Left forelimb (tissue), 1 donor: ENCODE measurements at places on chromosomes 7 and 10.

DNA sequence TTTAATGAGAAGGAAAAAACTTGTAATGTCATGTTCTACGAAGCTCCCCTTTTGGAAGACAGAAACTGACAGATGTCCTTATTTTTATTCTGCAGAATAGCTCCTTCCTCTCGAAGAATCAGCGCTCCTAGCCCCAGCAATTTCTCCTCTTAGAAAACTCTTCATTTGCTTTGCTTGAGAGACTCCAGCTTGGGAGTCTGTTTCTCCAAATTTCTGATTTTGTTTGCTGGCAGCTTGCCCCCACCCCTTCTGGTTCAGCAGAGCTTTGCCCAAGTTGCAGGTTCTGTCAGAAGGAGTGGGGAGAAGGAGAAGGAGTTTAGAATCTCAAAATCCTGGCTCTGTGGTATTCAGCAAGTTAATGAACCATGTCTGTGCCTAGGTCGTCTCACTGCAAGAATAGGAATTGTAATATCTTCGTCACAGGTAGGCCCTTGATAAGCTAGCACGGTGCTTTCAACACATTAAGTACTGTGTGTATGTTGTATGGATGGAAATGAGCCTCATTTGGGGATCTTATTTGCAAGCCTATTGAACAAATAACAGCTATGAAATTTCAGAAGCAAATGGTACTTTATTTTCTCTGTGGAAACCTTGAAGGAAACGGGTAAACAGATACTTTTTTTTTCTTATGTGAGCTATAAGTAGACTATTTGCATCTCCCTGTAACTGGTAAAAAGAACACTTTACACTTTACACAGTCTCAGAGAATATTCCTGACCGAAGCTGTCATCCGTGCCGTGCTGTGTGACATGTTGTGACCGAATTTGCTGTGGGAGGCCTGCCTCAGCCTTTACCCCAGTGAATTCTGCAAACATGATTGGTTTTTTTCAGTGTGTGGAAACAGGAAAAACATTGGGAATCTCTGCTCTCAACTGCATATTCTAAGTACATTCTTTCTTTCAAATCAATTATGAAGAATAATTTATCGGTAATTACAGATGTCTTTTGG, 290.9 kb downstream of the CAMK1D start:
- no peak for DNase-seq

GRCh38 chr10:5720182-5720581, 35.5 kb downstream of the TASOR2 start:
- no peak for DNase-seq

DNA sequence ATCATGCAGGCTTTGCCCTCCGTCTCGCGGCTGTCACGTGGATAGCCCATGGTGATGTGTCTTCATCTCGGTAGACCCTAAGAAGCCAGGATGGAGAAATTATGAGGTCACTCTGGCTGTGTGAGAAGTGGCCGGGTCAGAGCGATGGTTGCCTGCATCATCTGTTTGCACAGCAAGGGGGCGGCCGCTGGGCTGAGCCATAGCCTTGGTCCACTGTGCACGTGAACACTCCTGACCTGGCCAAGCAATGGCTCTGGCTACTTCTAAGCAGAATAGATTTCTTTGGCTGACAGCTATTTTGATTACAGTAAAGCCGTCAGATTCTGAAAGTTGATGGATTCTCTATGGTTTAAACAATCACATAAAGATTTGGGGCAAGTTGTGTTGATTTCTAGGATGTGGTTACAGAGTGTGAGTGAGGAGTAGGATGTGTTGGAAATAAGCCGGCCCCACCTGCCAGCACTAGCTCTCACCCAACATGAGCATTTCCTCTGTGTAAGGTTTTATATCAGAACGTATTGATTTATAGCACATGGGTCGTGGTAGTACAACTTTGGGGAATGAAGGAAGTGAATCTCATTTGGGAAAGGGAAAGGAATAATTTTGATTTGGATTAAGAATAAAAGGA, 214.4 kb upstream of the GPR26 start:
- DNase-seq, result no peak

DNA sequence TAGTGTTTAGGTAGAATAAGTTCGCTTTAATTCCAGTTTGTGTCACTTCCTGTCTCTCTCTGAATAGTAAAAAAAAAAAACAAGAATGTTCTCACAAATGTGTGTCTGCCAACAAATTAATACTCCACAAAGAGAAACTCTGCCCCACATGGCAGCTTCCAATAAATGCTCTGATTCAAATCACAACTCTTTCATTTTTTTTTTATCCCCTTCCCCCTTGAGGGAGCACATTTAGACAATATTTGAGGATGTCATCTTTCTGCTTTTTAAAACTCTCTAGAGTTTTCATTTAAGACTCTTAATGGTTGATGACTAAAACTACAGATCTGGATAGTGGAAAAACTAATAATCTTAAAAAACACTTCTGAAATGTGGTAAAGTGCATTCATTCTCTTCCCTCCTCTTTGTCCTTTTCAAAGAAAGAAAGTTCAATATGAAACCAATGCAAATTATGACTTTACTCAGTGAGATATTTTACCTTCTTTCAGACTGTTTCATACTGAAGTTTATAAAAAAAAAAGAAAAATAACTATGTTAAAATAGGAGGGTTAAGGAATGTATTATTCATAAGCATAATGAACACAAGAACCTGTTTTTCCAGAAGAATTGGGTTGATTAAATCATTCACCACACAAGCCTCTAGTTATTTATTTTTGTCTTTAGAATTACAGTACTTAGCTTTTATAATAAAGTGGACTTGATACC, 42.3 kb downstream of the ARID5B start:
- no peak for DNase-seq

DNA sequence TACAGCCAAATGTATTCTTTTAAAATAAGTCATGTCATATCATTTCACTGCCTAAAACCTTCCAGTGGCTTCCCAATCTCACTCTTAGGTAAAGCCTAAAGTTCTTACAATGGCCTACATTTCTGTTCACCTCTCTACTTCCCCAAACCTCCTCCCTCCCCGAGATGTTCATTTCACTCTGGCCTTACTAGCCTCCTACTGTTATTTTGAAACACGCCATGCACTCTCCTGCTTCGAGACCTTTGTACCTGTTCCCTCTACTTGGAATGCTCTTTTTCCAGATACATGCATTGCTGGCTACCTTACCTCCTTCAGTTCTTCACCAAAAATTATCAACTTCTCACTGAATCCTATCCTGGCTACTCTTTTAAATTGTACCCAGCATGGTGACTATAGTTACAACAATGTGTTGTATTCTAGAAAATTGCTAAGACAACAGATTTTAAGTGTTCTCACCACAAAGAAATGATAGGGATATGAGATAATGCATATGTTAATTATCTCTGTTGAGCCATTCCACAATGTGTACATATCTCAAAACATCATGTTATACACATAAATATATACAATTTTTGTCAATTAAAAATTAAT, 50.6 kb upstream of the STRIP2 start:
- no peak for DNase-seq

- DNase-seq, result no peak
Measured at GRCh38 chr10:71735709-71736569, 16.4 kb upstream of the C10orf105 start.

- no peak for DNase-seq
Measured at GRCh38 chr10:118407777-118408176, 65.7 kb upstream of the FAM204A start.

DNA sequence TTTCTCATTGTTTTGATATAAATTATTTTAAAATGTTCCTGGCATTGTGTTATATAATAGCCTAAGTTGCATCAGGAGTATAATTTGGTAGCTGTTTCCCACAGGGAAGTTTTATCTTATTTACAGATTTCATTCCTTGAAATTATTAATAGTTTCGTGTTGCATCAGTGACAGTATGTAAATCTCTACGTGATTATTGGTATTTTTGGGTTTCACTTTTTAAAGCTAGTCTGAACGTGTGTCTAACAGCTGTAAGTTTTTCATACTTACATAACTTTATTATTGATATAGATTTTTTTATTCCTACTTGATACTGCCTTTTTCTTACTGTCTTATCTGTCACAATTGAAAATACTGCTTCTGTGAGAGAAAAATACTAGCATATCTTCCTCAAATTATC, 167.9 kb downstream of the PHF14 start:
- DNase-seq, result no peak

DNA sequence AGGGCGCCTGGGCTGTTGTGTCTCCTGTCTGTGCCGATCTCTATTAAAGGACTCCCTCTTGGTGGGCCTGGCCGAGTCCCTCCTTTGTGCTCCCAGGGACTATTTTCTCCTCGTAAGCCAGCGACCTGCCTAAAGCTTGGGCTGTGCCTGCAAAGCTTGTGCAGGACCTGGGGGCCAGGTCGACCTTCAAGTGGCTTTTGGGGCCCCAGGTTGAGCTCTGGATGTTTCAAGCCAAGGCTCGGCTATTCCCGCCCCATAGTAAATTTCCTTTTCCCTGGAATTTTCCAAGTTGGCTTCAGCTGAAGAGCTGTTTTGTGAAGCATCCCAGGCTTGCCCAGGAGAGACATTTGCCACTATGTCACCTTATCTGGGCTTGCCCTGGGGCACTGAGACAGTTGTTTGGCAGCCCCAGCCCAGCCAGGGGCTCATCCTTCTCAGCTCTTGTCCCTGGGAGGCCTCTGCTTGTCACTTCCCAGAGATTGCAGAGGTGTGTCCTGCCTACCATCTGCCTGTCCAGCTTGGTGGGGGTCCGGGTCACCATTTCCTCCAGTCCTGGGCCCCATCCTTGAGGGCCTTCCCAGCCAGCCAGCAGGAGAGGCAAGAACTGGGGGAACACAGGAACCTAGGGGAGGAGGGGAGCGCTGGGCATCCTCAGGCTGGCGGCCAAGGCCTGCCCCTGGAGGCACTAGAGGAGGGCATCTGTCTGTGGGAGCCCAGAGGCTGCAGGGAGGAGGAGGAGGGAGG, 20.2 kb downstream of the ZMIZ2 start:
- no peak for DNase-seq

DNA sequence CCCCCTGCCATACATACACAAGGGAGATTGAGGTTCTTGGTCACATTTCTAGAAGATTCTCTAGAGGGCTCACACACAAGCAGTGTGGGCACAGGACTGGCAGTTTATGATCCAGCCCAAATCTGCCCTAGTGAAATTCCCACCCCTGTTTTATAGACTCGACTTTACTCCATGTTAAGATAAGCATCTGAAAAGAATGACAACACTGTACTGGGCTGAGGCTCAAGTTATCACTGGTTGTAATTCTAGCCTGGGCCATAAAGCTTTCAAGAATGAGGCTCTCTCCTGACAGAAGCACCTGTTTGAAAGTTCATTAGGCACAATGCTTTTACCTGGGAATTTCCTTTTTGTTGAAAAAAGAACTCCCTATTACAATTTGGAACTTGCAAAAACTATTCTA, 195.6 kb upstream of the GLI3 start:
- DNase-seq, result no peak

DNA sequence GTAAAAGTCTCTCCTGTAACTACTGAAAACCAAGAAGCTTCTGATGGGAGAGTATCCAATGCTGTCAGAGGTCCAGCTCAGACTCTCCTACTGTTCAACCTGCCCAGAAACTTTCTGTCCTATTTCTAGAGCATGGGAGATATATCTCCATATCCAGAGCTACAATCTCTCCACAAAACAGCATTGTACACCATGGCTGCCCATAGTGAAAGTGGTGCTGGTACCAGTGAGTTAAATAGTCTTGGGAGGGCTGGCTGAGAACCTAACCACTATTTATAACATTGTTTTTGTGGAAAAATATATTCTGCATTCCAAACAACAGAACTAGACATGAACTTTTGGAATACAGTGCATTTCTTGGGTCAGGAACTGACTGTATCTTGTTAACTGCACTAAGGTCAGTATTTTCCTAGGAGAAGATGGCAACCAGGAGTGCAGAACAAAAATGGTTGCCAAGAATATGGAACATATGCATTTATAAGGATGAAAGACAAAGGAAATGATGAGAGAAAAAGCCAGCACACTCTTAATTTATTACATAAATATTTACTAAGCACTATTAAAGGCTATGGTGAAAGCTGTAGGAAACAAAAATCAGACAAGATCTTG, 91.9 kb downstream of the ZNF438 start:
- DNase-seq, result no peak

GRCh38 chr7:102456327-102456726, 8.3 kb downstream of the ALKBH4 start:
- DNase-seq, result no peak
